ENCODE measurements at places on chromosomes 5 and 9.

DNA sequence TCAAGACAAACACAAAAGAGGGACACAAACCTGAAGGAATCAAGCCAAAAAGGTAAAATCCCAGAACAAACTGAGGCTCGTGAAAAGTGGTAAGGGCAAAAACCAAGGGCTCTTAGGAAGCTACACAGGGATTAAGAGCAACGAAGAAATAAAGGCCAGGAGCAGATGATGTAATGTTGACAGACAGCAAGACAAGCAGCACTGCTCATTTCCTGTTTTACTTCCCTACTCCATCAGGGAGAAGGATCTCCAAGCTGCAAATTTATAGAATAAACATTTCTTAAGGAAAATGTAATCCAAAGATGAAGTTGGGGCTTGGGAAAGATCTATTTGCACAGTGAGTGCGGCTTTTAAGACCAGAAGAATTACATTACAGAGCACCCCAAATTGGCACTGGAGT is 182.3 kb upstream of the MAP1B start:
- no peak for DNase-seq

DNA sequence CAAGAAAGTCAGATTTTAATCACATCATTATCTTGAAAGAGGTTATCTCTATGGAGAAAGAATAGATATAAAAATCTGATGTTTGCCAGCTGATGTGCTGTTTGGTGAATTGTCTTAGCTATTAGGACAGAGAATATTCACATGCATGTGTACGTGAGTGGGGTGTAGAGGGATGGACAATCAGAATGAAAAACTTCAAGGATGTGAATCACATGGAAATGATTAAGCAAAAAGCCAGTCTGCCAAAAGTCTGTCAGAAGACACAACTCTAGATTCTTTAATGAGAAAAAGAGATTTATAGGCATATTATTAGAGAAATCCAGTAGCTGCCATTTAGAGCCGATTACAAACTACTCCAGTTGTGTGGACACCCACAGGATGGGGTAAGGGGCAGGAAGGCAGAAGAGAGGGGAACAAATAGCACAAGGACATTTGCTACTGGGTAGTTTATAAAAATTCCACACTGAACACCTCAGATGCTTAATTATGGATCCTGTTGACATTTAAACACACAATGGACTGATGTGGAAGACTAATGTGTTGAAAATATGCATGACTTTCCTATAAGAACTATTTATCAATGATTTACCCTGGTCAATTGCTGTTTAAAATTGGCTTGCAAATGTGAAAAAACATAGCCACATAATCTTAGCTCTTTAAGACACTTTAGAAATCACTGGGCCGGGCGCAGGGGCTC is 127.4 kb downstream of the PTTG1 start:
- DNase-seq = no peak

DNA sequence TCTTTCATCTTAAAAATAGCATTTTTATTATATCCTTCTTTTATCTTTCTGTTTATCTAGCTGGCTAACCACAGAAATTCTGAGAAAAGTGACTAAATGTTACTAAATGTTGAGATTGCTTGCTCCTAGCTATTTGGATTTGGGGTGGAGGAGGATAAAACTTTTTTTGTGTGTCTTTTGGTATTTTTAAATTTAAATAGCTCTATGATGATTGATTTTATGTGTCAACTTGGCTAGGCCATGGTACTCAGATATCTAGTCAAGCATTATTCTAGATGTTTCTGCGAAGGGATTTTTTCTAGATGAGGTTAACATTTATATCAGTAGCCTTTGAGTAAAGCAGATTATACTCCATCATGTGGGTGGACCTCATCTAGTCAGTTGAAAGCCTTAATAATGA is 75.0 kb downstream of the GCNT1 start:
- no peak for DNase-seq

DNA sequence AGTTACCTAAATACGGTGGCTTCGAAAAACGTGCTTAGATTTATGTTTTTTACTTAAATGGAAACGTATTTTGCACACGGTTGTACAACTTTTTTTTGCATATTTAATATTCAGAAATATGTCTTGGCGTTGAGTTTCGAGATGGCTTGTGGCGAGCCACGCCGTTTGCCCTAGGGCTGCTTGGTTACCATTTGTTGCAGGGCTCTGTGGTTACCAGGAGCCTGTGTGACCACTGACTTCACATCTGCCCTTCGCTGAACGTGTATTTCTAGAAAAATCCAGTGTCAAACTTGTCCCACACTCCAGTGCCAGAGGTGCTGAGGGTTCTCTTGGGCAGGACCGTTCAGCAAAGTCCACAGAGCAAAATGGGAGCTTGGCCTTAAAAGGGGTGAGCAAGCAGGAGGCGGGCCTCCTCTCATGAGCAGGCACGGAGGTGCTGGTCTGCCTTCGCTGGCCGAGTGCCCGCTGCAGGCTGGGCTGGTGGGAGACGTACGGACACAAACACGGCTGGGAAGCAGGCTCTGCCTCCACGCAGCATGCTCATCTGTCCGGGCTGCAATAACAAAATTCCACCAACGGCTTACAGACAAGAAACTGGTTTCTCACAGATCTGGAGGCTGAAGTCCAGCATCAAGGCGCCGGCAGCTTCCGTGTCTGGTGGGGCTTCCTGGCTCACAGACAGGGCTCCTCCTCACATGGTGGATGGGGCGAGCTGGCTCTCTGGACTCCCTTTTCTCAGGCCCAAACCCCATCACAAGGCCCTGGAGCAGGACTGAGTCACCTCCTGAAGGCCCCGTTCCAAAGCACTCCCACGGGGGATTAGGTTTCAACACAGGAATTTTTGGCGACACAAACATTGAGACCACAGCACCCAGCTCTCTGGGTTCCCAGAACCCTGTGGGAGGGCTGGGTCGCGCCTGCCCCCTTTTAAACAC is 5.4 kb downstream of the MRPL36 start:
- DNase-seq = peak; percentile 51

GRCh38 chr5:94397508-94397907 is 220.9 kb downstream of the KIAA0825 start:
- no peak for DNase-seq

- no peak for DNase-seq
Observed at GRCh38 chr5:79464695-79465332, 49.1 kb downstream of the HOMER1 start.

DNA sequence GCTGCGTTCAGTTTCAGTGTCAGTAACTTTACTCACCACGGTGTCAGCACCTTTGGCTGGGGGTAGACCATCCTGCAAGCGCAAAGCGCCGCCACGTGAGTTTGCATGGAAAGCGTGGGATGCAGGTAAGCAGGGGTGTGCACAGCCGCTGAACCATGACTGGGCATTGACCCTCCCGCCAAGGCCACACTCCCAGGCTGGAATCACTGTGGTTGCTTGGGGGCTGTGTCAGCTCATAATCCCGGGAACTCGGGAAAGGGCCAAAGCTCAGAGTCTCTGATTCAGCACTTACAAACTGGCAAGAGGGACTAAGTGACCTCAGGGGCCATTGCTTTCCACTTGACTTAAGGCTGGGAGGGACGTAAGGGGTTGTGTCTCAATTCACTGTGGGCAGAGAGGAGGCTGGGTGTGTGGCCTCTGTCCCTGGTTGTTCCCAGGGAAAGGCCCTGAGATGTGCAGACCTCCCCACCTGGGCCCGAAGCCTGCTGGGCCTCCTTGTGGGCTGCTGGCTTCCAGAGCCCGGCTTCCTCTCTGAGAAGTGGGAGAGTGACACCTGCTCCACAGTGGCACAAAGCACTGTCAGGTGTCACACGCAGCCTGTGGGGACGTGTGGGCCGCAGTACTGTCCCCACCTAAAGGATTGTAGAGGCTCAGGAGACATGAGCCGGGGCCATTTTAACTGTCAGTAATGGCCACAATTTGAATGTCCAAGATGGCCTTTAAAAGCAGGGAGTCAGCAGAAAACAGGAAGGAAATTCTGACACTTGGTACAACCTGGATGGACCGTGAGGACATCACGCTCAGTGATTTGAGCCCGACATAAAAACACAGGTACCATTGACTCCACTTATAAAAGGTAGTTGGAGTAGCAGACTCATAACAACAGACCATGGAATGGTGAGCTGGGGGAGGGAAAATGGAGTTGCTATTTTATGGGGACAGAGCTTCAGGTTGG is 16.7 kb downstream of the ABO start:
- no peak for DNase-seq

- no peak for DNase-seq
Observed at GRCh38 chr9:75456698-75457097, 368.4 kb downstream of the OSTF1 start.

- no peak for DNase-seq
Observed at GRCh38 chr5:41896230-41896629, 7.9 kb upstream of the RIMOC1 start.

GRCh38 chr5:107616213-107616612 is 54.5 kb downstream of the EFNA5 start:
- DNase-seq = no peak

- no peak for DNase-seq
Observed at GRCh38 chr9:119667163-119667562, 297.9 kb upstream of the BRINP1 start.

DNA sequence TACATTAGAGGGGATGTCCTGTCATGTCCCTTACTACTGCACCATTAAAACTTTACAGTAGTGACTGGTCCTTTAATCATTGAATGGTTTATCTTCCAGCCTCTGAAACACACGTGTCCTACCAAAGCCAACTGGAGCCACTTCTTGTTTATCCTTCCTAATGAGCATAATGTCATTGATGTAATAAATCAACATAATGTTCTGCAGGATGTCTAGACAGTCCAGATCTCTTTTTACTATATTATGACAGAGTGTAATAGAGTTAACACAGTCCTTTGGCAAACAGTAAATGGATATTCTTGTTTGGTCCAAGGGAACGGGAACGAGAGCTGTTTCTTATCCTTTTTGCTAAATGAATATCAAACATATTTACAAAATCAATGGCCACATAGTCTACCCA is 88.1 kb upstream of the PTPRD start:
- no peak for DNase-seq

GRCh38 chr9:108722396-108722795 is 133.4 kb downstream of the ACTL7B start:
- no peak for DNase-seq

- peak; percentile 88 for DNase-seq
Observed at GRCh38 chr5:172102913-172103626, 85.0 kb downstream of the STK10 start.

DNA sequence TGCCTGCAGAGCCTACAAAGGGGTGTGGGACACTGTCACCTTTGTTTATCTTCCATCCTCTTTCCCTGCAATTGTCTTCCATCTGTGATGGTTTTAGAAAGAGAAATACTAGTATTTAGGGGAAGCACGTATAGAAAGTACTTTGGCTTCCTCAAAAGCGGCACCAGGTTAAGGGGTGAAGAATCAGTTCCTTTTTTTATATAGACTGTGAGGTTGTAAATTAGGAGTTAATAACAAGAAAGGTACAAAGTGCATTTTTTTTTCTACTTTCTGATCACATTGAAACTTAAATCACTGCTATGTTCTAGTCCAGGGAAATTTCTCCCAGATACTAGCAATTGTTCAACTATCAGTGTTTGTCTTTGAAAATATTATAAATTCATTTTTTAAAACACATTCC is 219.3 kb downstream of the CEMIP2 start:
- no peak for DNase-seq

GRCh38 chr5:160419458-160420330 is 813 bp upstream of the SLU7 start:
- DNase-seq = no peak

DNA sequence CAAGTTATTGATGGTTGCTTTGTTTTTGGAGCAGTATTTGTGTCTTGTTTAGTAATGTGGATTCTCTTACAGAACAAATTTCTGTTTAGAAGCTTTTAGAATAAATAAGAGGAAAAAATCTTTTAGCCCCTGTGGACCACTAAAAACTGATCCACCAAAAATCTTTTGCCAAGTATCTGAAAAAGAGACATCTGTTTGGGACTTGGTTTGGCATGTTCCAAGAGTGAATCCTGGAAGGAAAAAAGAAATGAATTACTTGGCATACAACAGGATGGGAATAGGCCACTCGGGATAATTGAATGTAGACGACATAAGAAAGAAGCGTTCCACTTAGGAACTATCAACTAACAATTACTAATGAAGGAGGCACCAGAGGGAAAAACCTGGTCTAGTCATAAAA is 1350.1 kb upstream of the C9orf72 start:
- DNase-seq = no peak

- DNase-seq = no peak
Observed at GRCh38 chr5:157370967-157371366, 89.0 kb upstream of the NIPAL4 start.

- DNase-seq = no peak
Observed at GRCh38 chr9:125631391-125632085, 75.5 kb downstream of the MAPKAP1 start.

GRCh38 chr5:57447658-57448057 is 35.0 kb downstream of the ACTBL2 start:
- DNase-seq = peak; percentile 16

DNA sequence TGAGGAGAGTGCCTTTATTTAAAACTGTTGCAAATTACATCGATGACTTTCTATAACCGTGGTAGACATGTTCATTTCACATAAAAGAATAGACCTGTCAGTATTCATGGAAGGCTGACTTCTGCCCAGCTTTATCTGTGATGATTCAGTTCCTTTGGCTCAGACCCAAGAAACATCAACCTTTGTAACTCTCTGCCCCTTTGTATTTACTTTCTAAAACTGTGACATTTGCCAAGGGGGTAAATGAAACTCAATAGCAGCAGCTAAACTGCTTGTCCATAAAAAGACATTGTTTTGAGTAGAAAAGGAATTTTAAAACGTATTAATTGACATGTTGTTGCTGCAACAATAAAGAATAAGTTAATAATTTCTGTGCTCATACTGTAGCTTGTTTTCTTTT is 137.8 kb upstream of the ANKH start:
- no peak for DNase-seq

GRCh38 chr5:10663489-10664179 is 97.4 kb downstream of the DAP start:
- DNase-seq = peak; percentile 9

GRCh38 chr9:130408669-130409068 is 36.1 kb upstream of the ASS1 start:
- no peak for DNase-seq

- DNase-seq = no peak
Observed at GRCh38 chr9:6133346-6134063, 82.1 kb upstream of the IL33 start.

- no peak for DNase-seq
Observed at GRCh38 chr9:113592876-113593575, 129.5 kb downstream of the RGS3 start.

- no peak for DNase-seq
Observed at GRCh38 chr5:78927657-78928282, 57.3 kb downstream of the ARSB start.

DNA sequence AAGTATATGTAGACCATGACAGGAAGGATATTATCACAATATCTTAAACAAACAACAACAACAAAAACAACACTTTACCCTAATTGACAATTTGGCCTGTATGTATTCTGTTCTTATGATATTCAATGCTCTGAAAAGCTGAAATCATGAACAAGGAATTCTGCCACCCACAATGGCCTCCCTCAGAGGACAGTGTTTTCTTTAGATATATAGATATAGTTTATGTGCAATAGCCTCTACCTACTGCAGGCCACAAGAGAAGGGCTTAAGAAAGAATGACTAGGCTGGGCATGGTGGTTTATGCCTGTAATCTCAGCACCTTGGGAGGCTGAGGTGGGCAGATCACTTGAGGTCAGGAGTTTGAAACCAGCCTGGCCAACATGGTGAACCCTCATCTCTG is 104.8 kb downstream of the STARD4 start:
- DNase-seq = no peak

- no peak for DNase-seq
Observed at GRCh38 chr9:36218011-36218410, 27.3 kb downstream of the CLTA start.

Measured in BJ (cell line).